ENCODE measurements at places on chromosomes 12 and 14.

- peak; percentile 69 for DNase-seq
Measured at GRCh38 chr14:53217316-53217994, 64.3 kb upstream of the DDHD1 start.

- DNase-seq: no peak
Measured at GRCh38 chr12:95848575-95849388, 10.0 kb upstream of the SNRPF start.

- no peak for DNase-seq
Measured at GRCh38 chr12:44830566-44831055, 45.5 kb downstream of the NELL2 start.

GRCh38 chr12:113858841-113859386 lies 107.2 kb downstream of the RBM19 start:
- no peak for DNase-seq

DNA sequence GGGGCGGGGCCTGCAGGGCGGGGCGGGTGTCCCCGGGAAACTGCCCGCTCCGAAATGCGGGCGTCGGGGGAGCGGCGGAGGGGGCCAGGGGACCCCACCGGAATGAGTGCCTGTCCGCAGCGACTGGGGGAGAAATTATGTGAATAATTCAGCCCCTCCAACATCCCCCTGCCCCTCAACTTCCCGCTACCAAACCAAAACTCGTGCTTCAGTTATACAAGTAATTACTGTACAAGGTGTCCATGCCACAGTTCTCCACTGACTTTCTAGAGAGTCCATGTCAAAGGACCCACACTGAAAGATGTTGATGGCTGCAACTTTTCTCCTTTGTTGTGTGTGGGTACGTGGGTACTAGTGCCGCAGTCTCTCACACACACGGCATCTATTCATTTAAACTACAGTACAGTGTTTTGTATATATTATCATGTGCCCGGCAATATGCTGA lies 414 bp upstream of the CDK17 start:
- DNase-seq: no peak

GRCh38 chr12:25653487-25654175 lies 100.5 kb upstream of the LMNTD1 start:
- DNase-seq: no peak

- no peak for DNase-seq
Measured at GRCh38 chr14:90034835-90035525, 26.8 kb upstream of the KCNK13 start.

DNA sequence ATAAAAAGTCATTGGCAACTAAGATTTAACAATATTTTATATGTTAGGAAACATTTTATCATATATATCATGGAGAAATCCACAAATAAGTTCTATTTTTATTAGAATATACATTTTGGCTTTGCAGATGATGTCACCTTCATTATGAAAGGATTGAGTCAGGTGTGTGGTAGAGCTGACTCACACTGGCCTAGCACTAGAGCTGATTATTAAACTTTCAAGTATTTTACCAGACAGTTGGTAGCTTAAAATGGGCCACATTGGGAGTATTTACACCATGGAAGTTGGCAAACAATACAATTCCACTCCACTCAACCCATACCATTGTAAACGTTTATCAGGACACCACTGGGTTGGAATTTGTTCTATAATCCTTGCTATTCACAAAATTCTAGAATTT lies 1036.6 kb downstream of the TRHDE start:
- no peak for DNase-seq

DNA sequence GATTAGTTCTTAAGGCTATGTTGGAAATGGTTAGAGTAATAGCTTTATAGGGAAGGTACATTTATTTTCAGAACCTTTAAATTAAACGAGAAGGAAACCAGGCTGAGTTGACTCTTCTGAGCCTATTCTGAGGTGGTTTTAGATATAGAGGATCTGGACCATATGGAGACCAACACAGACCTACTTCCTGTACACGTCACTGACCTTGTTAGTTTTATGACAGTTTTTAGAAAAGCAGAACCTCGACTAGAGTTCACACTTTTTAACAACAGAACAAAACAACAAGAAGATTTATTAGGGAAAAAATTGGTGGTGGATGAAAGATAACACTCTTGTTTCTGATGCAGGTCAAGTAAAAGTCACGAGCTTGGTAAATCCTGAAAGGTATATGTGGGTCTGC lies 107.1 kb downstream of the NPAS3 start:
- no peak for DNase-seq

- DNase-seq: peak; percentile 39
Measured at GRCh38 chr14:99273766-99274345, 1.9 kb upstream of the BCL11B start.

DNA sequence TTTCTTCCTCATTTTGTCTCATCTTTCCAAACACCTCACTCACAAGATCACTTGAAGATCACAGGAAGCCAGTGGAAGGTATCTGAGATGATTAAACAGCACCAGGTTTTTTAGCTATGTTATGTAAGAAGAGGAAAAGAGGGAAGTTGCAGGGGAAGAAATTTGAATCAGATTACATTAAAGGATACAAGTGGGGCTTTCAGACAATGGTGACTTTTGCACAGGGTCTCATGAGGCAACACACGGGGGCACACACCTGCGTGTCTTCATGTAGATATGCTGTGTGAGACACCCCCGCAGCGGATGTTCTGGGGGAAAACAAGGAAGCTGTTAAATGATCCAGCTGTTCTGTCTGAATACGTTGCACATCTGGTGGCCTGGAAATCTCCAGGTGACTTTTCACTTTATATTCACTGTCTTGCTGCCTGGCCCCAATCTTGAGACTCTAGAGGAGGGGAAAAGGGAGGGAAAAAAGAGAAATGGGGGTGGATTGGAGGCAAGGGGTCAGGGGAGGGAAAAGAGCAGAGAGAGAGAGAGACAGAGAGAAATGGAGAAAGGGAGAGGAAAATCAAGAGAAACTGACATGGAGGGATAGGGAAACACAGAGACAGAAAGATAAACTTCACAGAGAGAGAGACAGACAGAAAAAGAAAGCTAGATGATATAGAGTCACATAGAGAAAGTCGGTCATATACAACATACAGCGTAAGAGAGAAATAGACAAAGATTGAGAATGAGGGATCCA lies 36.3 kb upstream of the PPP1CC start:
- no peak for DNase-seq

GRCh38 chr14:50475460-50475859 lies 56.9 kb downstream of the MAP4K5 start:
- no peak for DNase-seq

GRCh38 chr14:99605299-99605961 lies 1.4 kb upstream of the CCDC85C start:
- peak; percentile 33 for DNase-seq

GRCh38 chr14:74838166-74838565 lies 37.8 kb downstream of the PROX2 start:
- DNase-seq: no peak

DNA sequence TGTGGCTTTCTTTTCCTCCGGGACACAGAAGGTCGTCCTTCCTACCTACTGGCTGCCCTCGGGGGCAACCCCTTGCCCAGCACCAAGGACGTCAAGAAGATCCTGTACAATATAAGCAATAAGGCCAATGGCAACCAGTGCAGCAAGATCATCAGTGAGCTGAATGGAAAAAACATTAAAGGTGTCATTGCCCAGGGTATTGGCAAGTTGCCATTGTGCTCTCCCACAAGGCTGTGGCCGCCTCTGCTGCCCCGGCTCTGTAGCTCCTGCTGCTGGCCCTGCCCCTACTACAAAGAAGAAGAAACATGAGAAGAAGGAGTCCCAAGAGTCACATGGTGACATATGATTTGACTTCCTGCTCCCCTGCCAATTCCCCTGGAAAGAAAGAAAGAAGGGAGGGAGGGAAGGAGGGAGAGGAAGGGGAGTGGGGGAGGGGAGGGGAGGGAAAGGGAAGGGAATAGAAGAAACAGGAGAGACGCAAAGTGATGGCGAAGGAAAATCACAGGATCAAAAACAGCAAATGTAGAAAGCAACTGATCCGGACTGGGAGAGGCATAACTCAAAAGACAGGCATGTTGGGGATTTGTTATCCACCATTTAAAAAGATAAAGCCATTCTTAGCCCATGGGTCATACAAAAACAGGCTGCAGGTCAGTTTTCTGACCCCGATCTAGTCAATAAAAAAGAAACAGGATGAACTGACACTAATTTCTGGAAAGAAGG lies 61.3 kb upstream of the RESF1 start:
- peak; percentile 10 for DNase-seq

DNA sequence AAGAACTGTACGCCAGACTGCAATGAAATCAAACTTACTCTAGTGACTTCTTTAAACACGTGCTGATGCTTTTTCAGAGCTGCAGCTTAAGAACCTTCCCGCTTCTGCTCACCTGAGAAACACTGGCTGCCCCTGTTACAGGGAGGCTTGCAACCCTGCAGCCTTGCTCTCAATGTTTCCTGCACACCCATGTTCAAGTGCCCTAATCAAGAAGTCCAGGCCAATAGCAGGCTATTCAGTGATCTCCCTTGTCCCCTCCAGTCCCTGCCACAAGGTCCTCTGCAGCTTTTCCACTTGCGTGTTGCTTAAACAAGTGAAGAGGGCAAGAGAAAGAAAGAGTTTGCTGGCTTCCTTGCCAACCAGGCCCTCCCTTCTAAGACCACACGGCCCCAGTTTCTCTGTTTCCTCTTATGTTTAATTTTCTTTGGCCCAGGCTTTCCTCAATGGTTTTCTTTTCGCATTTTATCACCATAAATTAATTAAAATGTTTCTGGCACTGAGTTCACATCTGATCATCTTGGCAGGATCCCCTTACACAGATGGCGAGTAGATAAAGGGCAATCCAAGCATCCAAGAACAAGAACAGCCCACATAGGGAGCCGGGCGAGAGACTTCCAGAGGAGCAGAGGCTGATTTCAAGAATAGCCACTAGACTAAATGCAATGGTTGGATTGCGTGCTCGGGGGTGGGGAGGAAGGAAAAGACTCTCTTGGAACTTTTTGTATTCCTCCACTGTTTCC lies 82.3 kb upstream of the CDKN3 start:
- peak; percentile 13 for DNase-seq

- no peak for DNase-seq
Measured at GRCh38 chr12:77609016-77609415, 221.7 kb upstream of the NAV3 start.

DNA sequence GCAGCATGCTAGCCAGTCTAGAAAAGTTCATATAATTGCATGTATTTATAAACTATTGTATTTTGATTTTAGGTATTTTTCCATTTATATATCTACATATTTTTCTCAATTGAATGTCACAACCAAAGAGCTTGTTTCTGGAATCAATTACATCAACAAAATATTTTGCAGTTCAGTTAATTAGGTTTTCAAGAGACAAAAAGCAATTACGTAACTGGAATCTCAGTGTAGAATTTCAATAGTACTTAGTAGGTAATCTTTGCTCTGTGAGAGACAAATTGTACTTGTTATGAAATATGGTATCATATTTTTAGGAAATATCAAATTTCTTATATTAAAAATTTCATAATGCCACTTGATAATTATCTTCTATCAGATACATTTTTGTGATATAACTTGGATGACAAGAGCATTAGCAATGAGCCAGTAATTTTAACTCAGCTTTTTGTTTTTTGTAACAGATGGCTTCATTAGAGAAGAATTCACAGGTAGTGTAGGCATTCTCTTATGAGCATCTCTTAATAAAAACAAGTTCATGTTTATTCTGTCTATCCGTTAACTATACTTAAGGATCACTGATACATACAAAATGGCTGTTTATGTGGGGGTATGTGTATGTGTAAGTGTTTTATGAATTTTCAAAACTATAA lies 774.7 kb downstream of the C12orf50 start:
- DNase-seq: no peak

- DNase-seq: no peak
Measured at GRCh38 chr14:70909733-70910614, 2.7 kb downstream of the PCNX1 start.

DNA sequence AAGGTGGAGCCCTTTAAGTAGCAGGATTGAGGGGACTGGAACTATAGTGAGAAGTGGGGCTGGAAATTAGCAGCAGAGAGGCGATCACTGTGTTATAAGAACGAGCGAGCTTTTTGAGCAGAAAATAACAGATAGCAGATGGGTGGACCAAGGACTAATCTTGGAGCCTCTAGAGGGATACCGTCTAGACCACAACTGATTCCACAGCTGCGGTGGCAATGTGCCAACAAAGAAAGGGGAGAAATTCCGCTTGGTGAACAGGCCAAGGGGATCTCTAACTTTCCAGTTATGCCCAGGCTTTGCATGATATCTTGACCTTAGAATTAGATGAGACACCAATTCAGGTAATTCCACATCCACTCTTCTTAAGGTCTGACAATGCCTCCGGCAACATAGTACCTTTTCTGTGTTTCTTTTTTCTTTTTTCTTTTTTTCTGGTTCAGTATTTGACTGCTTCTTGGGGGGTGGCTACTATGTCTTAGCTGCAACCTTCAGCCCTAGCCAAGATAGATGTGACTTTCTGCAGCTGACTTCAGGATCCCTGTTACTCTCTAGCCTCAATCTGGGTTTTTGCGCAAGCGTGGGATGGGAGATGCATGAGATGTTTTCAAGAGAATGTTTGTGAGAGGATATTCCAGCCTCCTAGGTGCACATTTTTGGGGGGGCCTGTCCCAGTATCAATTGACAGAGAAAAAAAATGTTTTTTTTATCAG lies 143.4 kb upstream of the CPSF6 start:
- no peak for DNase-seq

GRCh38 chr14:74008843-74009499 lies 10.1 kb downstream of the ENTPD5 start:
- DNase-seq: no peak

DNA sequence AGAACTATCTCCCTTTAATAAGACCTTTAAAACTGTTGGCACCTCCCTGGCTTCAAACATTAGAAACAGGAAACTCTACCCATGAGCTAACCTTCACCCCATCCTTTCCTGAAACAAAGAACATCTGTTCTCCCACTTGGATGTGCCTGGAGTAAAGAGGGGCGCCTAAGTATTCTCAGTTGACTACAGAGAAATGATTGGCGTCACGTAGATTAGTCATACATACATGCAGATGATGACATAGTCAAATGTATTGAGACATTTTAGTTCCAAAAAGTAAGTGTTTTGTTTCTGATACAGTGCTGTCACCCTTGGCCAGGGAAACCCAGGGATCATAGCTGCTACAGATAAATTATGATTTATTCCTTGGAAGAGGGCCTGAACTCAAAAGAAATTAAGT lies 260.0 kb upstream of the PLEKHG7 start:
- no peak for DNase-seq

GRCh38 chr12:54082397-54082892 lies 28.8 kb downstream of the HOXC4 start:
- DNase-seq: no peak

DNA sequence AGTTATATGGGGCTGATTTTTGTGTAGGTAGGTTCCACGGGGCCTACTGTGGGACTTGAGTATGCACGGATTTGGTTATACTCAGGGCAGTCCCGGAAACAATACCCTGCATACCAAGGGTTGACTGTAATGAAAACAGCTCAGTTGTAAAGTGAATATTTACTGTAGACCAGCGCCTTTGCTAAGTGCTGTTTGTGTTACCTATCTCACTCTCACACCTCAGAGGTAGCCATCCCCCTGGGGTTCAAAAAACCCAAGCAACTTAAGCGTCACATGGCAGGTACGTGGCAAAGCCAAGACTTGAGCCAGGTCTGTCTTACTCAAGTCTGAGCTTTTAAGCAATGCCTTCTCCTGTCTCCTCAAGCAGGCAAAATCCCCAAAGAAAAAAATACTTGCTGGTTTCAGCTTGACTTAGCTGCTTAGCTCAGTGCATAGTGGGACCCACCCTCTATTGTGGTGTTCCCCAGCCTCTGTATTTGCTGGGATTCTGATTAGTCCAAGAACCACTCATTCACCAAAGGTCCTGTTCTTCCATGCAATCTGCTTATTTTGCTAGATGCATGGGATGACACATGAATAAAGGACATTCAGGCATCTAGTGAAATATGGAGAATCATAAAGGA lies 34.2 kb upstream of the STRN3 start:
- no peak for DNase-seq
